ENCODE measurements at places on chromosomes 7 and 10.

GRCh38 chr7:137717811-137718271, 128.9 kb downstream of the DGKI start:
- DNase-seq: peak; percentile 41

GRCh38 chr10:81882011-81882410, 7.0 kb downstream of the NRG3 start:
- no peak for DNase-seq

DNA sequence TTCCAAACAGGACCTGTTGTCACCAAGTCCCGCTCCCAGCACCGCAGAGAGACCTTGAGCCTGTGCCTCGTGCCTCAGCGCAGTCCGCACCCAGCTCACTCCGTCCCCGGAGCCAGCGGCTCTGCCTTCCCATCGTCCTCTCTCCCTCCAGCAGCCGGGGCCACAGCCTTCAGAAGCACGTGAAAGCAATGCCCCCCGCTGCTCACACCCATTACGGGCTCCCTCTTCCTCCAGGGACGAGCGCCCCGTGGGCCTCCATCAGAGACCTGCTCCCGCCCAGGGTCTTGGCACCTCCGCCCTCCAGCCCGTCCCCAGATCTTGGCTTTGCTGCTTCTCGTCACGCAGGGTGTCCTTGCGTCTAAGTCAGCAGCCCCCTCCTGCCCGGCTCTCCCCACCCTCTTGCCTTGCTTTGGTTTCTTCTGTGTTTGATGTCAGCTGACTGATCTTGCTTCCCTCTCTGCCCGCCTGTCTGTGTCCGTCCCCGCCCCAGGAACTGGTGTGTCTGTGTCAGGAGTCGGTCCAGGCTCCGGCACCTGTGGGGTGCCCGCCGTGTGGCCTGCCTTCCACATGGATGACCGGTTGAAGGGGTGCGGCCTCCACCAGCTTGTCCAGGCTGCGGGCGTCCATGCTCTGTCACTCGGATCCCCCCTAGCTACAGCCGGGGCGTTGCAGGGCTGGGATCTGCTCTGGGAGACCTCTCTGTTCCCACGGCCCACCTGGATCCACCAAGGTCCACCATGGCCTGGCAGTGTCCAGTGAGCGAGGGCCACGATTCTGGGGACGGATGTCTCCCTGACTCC, 61.9 kb downstream of the FOXL3 start:
- no peak for DNase-seq

- no peak for DNase-seq
Measured at GRCh38 chr7:47721670-47722069, 139.8 kb upstream of the TNS3 start.

DNA sequence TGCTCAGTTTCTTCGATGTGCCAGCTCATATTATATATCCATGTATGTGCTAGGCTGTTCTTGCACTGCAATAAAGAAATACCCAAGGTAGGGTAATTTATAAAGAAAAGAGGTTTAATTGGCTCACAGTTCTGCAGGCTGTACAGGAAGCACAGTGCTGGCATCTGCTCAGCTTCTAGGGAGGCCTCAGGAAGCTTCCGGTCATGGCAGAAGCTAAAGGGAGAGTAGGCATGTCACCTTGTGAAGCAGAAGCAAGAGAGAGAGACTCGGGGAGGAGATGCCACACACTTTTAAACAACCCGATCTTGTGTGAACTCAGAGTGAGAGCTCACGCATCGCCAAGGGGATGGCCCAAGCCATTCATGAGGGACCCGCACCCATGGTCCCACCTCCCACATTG, 13.8 kb upstream of the ECHDC3 start:
- DNase-seq: no peak

GRCh38 chr7:109213081-109213480, 643.4 kb downstream of the DNAJB9 start:
- no peak for DNase-seq

DNA sequence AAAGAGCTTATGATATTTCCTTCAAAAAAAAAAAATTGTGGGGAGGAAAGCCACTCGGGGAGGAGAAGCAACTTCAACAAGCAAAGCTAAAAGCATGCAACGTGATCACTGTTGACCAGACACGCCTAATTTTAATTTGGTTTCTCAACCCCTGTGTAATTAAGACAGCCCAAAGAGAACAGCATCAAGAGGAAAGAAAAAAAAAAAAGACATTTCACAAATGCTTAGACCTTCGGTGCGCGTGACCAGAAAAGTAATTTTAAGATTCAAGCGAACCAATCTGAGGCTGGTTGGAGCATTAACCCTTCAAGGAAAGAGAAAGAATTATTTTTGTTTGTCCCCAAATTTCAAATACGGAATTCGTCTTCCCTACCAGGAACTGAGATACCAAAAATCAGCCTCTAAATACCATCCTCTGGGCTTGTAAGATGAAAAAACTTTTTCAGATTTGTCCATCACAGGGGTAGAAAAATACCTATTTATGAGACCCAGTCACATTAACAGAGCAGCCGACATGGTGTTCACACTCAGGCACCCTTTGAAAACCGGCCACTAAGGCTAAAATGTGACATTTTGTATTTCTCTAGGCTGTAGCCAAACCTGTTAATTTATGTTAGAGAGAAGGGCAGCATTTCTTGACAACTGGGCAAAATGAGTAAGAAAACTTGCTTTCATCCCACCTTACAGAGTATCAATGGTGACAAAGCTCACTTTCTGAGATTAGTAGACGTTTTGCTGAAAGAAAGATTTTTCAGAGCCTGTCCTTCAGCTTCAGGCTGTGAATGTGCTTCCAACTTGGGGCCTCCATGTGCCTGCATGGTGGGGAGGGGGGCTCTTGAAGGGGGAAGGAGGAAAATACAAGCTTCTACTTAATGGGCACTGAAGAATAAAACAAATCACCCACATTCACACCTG, 179.9 kb upstream of the KLF14 start:
- DNase-seq: no peak

- DNase-seq: no peak
Measured at GRCh38 chr7:130425796-130426195, 15.0 kb downstream of the CEP41 start.

DNA sequence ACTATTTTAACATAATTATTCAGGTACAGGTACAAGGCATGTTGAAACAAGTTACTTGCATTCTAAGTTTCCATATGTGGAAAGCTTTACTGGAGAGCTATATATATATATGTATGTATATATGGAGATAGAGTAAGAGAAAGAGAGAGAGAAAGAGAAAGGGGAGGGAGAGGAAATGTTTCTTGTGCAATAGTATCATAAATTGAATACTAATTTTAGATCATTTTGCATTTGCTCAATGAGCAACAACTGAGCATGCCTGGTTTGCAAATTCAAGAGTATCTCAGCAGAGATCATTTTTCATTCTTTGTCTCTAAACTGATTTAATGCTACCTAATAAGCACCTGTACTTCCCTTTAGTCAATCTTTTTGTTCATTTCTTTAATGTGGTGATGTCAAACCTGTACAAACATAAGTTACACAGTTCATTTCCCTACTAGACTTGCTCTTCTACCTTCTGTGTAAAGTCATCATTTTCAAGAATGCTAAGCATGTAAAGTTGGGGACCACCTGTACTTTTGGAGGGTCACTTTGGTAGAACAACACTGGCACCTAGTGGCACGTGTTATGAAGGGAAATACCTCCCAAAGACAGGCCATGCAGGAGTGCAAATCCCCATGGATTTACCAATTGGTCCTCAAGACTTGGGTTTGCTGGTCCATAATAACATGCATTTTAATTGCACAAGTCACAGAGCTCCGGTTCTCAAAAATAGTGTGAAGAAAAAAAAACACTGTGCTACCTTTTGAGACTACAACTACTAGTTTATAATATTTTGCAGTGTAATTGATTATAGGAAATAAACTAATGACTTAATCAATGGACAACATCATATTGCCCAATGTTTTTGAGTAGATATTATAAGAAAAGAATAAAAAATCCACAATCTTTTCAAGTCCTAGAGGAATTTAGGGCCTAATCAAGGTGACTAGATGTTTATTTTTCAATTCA, 431.2 kb upstream of the IGFBP3 start:
- DNase-seq: peak; percentile 78

- peak; percentile 69 for DNase-seq
Measured at GRCh38 chr7:47757921-47758411, 176.1 kb upstream of the TNS3 start.

- DNase-seq: no peak
Measured at GRCh38 chr7:74619235-74619860, 38.2 kb upstream of the GTF2I start.

DNA sequence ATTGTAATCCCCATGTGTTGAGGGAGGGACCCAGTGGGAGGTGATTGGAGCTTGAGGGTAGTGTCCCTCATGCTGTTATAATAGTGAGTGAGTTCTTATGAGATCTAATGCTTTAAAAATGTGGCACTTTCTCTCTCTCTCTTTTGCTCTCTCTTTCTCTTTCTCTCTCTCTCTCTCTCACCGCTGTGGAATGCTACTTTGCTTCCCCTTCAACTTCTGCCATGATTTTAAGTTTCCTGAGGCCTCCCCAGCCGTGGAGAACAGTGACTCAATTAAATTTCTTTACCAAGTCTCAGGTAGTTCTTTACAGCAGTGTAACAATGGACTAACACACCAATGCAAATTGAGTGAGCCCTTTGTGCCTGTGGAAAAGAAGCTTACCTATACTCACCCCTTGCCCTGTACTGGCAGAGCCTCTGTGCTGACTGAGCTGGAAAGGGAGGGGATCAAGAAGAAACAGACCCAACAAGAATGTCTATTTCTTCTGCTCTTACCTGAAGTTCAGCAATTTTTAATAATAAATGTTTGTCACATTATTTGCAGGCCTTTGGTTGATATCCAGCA, 642.5 kb upstream of the KCND2 start:
- DNase-seq: no peak

GRCh38 chr10:71542478-71542877, 145.8 kb downstream of the CDH23 start:
- no peak for DNase-seq

DNA sequence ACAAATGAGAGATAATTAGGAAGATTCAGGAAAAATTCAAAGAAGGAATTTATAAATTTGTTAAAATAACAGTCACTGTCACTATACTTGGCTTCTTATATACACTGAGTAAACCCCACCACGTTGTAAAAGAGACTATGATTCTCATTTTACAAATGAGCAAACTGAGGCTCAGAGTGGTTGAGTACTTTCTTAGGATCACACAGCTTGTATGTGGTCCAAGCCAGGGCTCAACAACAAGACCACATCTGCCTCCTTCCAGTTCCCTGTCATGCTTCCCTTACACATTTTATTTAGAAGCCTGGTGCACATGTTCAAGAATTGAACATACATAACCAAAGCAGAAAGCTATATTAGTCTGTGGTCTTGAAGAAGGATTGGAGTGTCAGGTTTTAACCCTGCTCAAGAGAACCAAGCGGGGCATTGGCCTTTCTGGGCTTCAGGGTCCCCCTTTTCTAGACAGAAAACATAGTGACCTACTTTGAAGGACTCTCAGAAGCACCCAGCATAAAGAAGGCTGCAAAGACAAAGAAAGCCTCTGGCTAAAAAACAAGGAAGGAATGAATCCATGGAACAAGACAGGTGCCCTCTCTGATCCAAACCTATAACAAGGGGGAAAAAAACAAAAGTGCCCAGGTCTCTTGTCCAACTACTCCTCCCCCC, 846 bp downstream of the MRLN start:
- DNase-seq: no peak

GRCh38 chr7:5403442-5403841, 20.2 kb downstream of the TNRC18 start:
- DNase-seq: no peak

- DNase-seq: peak; percentile 85
Measured at GRCh38 chr7:84837405-84837804, 349.5 kb downstream of the SEMA3D start.

GRCh38 chr7:143447466-143447865, 4.2 kb downstream of the TAS2R60 start:
- no peak for DNase-seq

- DNase-seq: no peak
Measured at GRCh38 chr7:40977533-40977932, 725.4 kb downstream of the INHBA start.

DNA sequence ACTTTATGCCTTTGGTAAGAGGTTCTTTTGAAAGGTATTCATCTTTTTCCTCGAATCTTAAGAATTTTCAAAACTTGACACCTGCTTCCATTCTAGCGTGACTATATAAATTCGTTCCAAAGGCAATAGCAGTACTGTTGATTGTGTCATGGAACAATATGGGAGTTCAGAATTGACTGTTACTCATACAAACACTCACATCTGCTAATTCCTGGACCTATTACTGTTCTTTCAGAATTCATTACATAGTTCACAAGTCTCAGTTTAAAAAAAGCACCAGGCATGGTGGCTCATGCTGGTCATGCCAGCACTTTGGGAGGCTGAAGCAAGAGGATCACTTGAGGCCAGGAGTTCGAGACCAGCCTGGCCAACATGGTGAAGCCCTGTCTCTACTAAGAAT, 80.9 kb downstream of the CACNB2 start:
- DNase-seq: peak; percentile 12

DNA sequence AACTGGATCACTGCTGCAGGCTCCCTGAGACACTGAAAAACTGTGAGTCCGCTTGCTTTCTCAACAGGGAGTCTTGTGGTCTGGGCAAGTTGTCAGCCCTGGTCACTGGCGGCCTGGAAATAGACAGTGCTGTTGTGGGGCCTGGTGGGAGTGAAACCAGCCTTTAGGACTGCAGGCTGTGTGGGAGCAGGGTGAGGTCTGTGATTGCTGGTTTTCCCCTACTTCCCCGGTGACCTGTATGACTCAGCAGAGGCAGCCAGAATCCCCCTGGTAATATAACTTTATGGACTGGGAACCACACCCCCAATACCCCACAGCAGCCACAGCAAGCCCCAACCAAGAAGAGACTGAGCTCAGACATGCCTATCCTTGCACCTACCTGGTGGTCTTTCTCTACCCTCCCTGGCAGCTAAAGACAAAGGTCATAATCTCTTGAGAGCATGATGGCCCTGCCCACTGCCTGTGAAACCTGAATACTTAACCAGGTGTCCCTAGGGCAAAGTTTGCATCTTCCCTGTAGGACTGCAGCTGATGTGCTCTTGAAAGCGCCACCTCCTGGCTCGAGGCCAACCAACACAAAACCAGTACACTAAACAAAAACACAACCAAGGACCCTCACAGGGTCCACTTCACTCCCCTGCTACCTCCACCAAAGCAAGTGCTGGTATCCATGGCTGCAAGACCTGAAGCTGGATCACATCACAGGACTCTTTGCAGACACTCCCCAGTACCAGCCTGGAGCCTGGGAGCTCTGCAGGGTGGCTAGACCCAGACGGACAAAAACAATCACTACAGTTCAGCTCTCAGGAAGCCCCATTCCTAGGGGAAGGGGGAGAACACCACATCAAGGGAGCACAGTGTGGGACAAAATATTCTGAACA, 7.2 kb upstream of the ADAM22 start:
- DNase-seq: peak; percentile 53

DNA sequence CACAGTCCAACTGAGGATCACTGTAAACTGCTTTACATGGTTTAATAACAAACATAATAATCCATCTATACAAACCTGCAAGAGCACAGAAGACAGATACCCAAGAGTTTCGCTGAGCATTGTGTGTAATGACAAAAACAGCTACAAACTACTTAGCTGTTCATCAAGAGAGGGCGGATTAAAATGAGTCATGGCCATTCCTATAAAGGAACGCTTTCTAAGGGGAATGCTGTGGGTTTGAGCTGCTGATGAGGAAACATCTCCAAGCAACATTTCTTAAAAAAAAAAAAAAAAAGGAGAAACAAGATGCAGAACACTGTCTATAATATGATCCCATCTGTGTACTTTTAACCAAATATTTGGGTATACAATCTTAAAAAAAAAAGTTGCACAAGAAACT, 33.8 kb downstream of the VOPP1 start:
- peak; percentile 94 for DNase-seq

GRCh38 chr10:30553626-30554439, 75.7 kb downstream of the LYZL2 start:
- peak; percentile 28 for DNase-seq

- no peak for DNase-seq
Measured at GRCh38 chr7:128102490-128103291, 71.5 kb upstream of the LRRC4 start.

- DNase-seq: no peak
Measured at GRCh38 chr10:120105001-120105400, 212.5 kb downstream of the SEC23IP start.
